ENCODE measurements at places on chromosomes 2 and 18. TPM values are rescaled to one million over a fixed set of nuclear protein-coding genes. Genes with fewer than 3 reads are reported as not detected.

- DNase-seq: peak; percentile 81
Observed at GRCh38 chr2:231612456-231613330, 20.0 kb downstream of the TEX44 start.

Gene TCF23
- not detected for total RNA-seq

- no peak for DNase-seq
Observed at GRCh38 chr18:48345596-48345995, 63.6 kb downstream of the ZBTB7C start.

Gene CRYGD
- total RNA-seq: not detected

DNA sequence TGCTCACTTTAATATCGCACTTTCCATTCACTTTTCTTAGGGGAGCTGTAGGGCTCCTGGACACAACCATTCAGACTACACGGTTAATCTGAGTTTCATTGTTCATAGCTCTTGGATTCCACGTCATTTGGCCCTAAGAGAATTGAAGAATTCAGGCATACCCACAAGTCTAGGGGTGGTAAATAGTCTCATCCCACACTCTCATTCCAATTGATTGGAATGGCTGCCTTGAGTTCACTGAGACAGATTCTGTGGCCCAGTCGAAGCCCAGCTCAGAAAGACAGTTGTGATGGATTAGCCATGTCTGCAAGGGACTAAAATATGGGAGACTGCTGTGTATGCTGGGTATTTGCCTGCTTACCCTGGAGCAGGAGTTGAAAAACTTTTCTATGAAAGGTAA lies 124.6 kb downstream of the TFCP2L1 start:
- no peak for DNase-seq

DNA sequence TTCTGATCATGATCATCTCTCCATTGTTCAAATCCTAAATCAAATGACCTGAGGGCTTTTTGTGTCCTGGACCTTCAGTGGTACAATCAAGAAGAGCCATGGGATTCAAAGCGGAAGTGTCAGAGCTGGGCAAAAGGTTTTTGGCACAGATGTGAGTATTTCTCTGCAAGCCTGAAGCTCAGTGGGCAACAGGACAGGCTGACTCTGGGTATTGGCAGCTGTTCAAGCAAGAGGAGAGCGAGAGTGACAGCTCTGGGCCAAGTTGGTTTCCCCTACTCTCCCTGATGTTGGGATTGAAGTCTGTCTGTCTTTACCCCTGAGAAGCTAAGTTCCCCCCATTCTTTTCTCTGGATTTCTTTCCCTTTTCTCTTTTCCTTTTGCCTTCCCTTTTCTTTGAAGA lies 33.3 kb downstream of the DSEL start:
- no peak for DNase-seq

Gene CAPG
- total RNA-seq: 22.8 TPM

GRCh38 chr2:226828191-226828590 lies 7.7 kb upstream of the RHBDD1 start:
- DNase-seq: no peak

DNA sequence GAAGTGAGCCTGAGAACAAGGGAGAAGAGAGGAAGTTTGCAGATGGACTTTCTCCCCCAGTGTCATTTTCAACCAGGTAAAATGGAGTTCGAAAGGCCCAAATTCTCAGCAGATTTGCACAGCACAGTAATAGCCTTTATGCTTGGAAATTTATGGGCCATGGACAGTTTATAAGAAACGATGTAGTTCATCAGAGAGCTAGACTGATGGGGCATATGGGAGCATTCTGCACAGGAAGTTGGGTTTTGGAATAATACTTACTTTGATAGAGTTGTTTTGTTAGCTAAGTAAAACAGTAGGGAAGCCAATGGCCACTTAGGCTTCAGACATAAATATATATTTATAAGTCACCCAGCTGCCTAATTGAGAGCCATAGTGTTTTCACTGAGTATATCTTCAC lies 169.4 kb downstream of the MEIS1 start:
- DNase-seq: no peak

GRCh38 chr2:153635494-153635893 lies 156.9 kb upstream of the RPRM start:
- DNase-seq: no peak

Gene ZNF892
- total RNA-seq: 4.7 TPM

DNA sequence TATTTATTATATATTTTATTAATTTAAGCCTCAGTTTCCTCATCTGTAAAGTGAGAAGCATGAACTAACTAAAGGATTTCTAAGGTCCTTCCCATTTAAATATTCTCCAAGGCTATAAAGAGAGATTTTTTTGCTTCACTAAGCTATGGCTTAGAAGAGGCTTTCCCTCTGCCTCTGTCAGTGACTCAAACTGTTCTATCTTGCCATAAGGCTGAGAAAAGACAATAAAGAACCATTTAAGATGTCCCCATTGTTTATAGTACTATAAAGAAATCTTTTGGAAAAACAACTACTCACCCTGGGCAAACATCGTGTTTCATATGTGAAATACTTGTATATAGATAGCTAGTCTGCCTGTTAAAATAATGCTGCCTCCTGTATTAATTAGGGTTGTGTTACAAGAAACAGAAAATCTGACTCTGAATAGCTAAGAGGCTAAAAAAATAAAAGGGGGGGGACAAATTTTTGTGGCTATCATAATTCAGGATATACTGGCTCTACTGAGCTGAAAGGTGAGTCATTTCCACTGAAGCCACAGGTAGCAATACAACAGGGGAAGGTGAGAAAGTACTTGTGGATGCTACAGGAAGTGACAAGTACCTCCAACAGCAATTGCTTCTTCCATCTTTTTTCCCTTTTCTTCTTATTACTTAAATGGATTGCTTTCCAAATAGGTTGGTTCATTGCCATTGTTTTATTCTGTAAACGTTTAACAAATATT lies 25.4 kb downstream of the EPHA4 start:
- no peak for DNase-seq

Gene REV1
- total RNA-seq: 30.8 TPM

Gene TUBA4B
- not detected for total RNA-seq

DNA sequence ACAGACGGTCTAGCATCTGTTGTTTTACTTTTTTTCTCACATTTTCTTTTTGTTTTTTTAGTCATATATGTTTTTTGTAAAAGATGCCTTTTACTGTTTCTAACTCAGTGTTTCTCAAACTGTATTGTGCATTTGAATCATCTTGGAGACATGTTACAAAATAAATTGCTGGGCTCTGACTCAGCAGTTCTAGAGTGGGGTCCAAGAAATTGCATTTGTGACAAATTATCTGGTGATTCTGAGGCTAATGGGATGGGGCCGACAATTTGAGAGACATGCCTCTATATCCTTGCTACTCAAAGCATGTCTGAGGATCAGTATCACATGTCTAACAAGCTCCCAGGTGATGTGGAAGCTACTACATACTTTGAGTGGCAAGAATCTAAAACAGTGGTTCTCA lies 478.8 kb downstream of the PLCL1 start:
- DNase-seq: no peak

DNA sequence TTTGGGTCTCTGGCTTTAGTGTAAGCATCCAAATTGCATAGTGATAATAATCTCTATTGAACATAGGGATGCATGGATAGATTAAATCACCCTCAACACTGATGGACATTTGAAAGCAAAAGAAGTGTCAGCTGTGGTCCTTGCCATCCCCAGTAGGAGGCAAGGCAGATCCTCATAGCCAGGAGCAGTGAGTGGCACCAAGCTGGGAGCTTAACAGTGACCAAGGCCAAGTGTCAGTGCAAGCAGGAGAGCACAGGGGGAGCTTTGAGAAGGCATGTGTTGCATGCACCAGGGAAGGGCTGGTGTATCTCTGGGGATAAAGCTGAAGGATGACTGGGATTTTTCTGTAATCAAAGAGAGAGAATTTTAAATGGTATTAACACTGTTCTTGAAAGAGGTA lies 14.7 kb downstream of the SLC14A1 start:
- DNase-seq: no peak

DNA sequence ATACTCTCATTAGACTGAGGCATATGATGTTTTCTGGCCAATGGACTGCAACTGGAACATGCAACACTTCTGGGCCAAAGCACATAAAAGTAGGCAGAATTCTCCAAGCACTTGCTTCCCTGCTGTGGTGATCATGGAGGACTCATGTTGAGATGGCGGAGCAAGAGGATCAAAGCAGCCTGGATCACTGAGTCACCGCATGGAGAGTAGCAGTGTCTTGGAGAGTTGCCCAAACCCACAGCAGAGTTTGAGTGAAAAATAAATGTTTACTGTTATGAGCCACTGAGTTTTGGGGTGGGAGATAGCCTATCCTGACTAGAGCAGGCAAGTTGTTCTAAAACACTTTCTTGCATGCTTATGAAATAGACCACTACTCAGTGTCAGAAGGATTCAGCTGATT lies 359.5 kb downstream of the ZNF521 start:
- no peak for DNase-seq

DNA sequence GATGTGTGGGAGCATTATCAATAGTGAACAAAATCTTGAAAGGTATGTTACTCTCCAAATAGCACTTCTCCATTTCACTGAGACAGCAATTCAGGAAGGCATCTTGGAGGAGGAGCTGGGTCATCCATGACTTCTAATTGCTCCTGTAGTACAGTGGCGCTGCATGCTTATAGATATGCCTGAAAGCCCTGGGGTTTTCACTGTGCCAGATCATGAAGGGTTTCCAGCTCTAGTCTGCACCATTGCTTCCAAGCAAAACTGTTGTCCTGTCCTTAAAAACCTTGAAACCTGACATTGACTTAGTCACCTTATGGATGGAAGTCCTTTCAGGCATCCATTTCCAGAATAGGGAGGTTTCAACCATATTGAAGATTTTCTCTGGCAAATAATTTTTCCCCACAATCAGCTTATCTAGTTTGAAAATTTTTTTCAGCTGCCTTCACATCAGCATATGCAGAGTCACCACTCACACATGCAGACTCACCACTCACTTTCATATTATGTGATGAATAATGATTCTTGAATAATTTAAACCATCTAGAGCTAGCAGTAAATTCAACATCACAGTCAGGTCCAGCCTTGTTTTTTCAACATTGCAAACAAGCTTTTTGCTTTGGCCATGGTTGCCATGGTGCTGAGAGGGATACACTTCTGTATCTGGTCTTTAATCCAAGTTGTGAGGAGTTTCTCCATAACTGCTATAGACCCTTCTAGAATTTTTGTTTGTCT lies 297.1 kb downstream of the CLIP4 start:
- DNase-seq: no peak

DNA sequence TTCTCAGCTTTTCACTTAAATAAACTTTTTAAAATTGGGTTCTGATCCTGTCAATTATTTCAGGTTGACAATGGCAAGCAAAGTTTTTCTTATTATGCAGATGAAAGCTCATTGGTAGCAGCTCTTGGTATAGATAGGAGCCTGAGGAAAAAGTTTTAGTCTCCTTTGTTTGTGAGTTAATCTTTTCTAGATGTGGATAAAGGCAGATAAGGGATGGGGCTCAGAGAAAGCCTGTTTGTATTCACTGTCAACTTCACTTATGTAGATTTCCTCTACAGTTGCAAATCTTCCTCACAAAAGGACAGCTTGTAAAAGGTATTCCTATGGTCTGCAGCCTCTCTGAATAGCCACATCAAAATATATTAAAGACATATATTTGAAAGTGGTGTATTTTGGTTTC lies 224.5 kb upstream of the SPOPL start:
- no peak for DNase-seq

GRCh38 chr2:66545258-66545657 lies 110.3 kb downstream of the MEIS1 start:
- DNase-seq: no peak

Gene EFHD1
- 0.33 TPM for total RNA-seq

Gene GAD1
- 1.0 TPM for total RNA-seq

- DNase-seq: no peak
Observed at GRCh38 chr2:155895016-155895415, 437.5 kb downstream of the NR4A2 start.

- no peak for DNase-seq
Observed at GRCh38 chr2:191474464-191474863, 203.5 kb upstream of the NABP1 start.

Gene YES1
- total RNA-seq: 19.0 TPM

Gene TFPI
- not detected for total RNA-seq

- no peak for DNase-seq
Observed at GRCh38 chr18:32707586-32707985, 65.2 kb downstream of the KLHL14 start.

- DNase-seq: no peak
Observed at GRCh38 chr2:199581935-199582360, 124.2 kb upstream of the SATB2 start.

GRCh38 chr18:30072609-30073385 lies 969.7 kb downstream of the DSC3 start:
- DNase-seq: no peak

DNA sequence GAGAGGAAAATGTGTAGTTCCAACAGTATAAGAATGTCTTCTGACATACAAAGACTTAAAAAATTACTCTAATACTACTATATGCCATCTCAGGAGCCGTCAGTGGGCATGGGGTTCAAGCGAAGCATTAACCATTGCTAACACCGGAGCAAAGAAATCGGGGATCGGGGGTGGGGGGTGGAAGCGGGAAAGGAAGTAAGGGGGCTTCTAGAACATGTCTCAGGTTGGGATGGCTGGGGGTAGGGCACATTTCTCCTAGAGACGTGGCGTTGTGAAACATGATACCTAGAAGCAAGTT lies 702 bp downstream of the LMAN1 start:
- no peak for DNase-seq

DNA sequence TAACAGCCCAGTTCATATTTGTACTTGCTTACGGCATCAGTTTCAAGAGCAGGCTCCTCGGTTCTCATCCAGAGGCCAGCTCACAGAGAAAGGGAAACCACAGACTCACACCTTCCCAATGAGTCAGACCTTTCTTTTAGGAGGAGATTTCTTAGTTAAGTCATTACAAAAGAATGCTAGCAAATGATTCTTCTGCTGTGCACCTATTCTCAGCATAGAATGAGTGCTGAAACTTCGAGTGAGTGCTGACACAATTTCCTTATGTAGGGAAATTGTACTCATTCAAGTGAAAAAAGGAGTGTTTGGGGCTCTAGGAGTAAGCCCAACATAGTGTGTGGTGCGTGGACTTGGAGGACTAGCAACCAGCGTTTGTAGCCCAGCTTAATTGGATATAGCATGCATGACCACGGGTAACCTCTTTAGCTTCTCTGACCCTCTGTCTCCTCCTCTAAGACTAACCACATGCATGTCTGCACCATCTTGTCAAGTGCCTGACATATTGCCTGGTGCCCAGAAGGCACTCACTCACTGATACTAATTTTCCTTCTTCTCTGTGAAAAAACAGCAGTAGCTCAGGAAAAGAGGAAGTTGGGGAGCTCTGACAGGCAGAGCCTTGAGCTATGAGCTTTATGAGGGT lies 87.0 kb downstream of the ALPK2 start:
- DNase-seq: peak; percentile 10

DNA sequence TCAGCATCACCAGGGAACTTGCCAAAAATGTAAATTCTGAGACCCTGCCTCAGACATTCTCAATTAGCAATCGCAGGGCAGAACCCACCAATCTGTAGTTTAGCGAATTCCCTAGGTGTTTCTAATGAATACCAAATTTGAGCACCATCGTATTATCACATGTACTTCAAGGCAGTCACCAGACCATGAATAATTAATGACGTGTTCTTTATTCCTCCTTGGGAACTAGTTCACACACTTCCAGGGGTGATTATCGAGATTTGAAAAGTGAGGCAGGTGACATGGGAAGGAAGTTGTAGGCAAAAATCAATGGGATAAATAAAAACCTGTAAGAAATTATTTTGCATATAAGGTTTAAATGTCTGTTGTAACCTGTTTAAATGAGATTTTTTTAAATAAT lies 102.5 kb upstream of the CRIM1 start:
- no peak for DNase-seq
